ENCODE measurements at places on chromosomes 5 and 9.
A peak's percentile ranks its signal among the peaks of the same experiment; 100 is the strongest.

DNA sequence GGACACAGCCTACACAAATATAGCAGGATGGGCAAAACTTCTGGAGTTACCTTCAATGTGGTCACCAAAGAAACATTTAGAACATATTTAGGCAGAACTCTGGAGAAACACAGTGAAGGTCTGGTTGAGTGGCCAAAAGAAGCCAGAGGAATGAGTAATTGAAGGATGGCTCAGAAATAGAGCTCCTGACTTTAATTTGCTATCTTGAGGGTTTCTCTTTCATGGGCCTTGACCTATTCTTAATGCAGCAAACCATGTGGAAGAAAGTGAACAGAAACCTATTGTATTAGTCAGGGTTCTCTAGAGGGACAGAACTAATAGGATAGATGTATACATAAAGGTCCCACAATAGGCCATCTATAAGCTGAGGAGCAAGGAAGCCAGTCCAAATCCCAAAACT is 650.5 kb downstream of the ACTL7B start:
- no peak for DNase-seq

DNA sequence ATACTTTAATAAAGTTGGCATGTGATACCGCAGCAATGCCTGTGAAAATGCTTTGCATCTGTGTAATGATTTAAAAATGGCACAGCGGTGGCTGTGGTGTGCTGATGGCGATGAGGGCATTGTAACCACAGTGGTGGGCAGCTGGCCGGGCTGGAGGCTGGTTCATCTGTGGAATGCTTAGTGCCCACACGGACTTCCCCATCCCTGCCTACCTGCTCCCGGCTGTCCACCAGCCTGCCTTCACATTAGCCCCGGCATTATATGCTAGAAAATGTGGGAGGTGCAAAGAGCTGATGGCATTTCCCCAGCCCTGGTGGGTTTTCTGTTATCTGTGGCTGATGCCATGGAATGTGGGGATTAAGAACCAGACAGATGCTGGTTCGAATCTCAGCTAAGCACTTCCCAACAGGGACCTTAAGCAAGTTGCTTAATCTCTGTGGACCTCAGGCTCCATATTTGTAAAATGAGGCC is 2.9 kb upstream of the NDST1 start:
- no peak for DNase-seq

DNA sequence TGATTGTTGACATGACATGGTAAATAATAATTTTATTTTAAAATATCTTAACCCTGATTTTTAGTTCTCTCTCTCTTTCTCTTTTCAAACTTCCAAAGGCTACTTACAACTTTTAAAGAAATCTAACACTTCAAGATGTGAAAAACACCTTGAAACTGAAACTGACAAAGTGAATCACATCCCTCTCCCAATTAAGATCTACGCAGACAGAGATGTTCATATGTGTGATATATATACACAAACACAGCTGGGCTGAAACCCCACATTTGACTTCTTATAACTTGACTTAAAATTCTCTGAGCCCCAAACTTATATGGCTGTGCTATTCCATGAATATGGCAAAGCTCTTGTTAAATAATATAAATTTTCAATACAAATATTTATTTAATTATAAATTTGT is 261.2 kb upstream of the PTPRD start:
- no peak for DNase-seq

DNA sequence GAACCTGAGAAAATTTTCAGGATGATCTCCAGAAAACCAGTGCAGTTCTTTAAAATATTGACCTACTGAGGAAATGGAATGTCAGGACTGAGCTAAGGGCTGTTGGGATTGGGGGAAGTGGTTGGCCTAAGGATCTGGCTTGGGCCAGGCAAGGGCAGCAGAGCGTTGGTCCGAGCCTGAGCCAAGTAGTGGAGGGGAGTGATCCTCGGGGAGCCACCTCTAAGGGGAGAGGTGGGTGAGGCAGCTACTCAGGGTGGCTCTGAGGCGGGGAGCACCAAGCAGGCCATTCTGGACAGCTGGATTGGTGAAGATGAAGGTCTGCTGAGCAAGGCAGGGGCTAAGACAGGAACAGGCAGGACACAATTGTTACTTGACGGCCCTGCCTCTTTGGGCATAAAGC is 11.5 kb downstream of the CAMK4 start:
- no peak for DNase-seq

DNA sequence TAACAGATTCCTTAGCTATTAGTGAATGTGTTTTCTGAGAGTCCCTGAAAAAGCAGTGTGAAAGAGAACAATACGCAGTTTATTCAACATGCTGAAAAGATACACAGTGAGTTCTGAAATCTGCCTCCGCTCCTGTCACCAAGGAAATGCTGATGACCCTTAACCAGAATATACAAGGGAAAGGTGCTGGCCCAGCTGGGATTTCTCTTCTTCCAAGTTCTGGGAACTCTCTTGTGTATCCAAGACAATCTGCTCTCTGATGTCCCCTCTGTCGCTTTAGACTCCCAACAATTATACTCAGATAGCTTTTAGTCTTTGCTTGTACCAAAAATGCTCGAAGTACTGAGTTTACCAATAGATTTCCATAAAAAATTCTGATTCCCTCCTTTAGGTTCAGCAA is 214.9 kb downstream of the TMEM167A start:
- no peak for DNase-seq

DNA sequence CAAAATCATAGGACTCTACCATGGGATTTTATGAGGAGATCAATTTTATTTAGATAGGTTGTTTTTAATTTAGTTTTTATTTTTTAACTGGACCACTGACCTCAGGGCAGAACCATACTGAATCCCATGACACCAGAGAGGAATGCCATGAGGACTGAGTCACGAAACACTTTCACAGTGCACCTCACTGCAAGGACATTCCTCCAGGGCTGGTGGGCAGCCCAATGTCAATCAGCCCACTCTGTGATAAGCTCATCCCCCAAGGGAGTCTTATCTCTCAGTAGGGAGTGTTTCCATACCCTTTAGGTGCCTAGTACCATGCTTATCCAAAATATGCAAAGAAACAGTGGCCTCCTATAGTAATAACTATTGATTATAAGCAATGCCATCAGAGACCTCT is 224.5 kb upstream of the CDH6 start:
- no peak for DNase-seq

GRCh38 chr5:138303372-138303771 is 28.2 kb downstream of the CDC25C start:
- peak; percentile 5 for DNase-seq

DNA sequence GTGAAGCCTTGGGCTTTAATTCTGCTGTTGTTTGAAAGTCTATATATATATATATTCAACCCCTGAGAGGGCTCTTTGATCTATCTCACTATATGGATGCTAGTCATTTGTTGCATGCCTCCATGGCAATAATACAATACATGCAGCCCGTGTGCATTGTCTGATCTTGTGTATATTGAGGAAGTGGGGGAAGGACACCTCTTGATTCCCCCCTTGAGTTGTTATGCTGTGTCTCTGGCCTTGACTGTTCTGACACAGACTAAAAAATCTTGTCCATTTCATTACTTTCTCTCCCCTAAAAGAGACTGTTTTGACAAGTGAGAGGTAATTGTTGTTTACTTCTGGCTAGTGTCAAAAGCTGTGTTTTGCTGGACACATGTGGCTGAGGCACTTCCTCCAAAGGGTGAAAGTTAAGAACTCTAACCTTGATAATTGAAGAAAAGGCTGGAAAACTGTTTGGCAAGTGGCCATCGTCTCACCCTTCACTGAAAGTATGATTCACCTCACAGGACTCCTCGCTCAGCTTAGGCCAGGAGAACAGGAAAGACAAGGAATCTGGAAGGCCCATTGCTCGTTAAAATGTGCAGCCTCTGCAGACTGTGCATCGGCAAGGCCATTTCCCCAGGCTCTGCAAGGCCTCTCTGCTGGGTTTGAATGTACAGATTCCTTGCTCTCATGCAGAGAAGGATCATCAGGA is 304.0 kb downstream of the PRELID2 start:
- peak; percentile 86 for DNase-seq

- DNase-seq, result no peak
These were observed 23.7 kb downstream of the TRAF1 start for GRCh38 chr9:120902569-120903535.

GRCh38 chr9:132200706-132201105 is 38.8 kb downstream of the NTNG2 start:
- no peak for DNase-seq

DNA sequence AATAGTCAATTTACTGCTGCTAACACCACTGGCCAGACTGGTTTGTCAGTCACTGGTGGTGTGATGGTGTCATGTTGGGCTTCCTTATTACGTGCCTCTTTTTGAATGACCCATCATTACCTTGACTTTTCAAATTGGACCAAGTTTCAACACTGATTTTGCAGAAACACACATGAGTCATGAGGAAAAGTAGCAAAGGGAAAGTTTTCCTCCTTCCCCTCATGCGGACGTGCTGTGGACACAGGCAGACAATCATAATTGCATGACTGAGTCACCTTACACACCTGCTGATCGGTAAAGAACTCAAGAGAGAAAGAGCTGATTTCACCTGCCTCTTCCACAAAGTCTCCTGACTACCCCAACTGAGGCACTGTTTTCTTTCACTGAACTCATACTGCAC is 324.5 kb downstream of the ARRDC3 start:
- no peak for DNase-seq

GRCh38 chr5:160923411-160923810 is 71.4 kb upstream of the ATP10B start:
- DNase-seq, result no peak

DNA sequence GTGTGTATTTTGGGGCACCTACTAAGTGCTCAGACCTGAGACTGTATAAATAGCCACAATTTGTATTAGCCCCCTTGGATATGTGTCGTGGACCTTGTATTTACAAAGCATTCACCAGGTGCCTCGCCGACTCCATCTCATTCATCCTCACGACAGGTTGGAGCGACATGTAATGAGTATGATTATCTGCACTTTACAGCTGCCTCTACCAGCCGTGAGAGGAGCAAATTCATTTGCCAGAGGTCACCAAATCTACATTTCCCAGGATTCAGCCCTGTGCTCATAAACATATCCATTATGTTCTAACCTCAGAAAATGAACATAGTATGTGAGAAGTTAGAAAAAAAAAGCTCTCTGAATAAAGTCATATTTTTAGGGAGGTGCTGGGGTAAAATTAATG is 167.4 kb downstream of the ZDHHC21 start:
- DNase-seq, result no peak

- peak; percentile 10 for DNase-seq
These were observed 734 bp downstream of the KIF27 start for GRCh38 chr9:83920469-83920926.

- no peak for DNase-seq
These were observed 324.4 kb downstream of the PDE4D start for GRCh38 chr5:59569158-59569557.

DNA sequence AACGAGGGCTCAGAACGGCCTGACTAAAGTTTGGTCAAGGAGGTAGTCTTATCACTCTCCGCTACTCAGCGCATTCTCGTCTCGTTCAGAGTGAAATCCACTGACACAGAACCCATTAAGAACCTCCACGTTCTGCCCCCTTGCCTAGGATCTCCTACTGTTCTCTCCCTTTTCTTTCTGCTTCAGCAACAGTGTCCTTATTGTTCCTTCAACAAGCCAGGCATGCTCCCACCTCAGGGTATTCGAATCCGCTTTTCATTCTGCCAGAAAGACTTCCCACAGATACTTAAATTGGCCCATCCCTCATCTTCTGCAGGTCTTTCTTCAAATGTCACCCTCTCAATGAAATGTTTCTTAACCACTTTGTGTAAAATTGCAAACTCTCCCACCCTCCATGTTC is 4.3 kb upstream of the ZNF354C start:
- no peak for DNase-seq

GRCh38 chr5:147046281-147046680 is 167.7 kb upstream of the PPP2R2B start:
- no peak for DNase-seq

Measured in fibroblast of skin of right biceps (primary cell).